LoVo (cell line): ENCODE measurements at places on chromosomes 6 and 20.

DNA sequence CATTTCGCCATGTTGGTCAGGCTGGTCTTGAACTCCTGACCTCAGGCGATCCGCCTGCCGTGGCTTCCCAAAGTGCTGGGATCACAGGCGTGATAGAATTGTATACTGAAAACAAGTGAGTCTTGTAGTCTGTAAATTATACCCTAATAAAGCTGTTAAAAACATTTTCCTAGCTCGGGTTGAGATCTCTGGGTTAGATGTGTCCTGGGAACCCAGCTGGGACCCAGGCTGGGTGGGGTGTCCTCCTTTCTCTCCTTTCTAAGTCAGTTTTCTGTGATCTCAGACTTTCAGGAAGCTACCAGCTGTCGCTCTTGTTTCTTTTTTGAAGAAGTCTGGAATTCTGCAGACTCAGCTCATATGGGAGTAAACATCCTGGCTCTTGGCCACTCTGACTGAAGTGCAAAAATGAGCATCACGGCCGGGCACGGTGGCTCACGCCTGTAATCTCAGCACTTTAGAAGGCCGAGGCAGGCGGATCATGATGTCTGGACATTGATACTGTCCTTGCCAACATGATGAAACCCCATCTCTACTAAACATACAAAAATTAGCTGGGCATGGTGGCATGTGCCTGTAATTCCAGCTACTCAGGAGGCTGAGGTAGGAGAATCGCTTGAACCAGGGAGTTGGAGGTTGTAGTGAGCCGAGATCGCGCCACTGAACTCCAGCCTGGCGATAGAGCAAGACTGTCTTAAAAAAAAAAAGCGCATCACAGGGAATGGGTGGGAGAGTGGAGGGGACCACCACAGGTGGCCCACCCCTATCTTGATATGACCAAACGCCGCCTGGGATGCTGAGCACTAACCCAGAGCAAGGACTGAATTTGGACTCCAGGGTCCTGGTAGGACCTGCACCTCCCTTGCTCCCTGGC is 9.9 kb upstream of the PCIF1 start:
- no peak for DNase-seq

DNA sequence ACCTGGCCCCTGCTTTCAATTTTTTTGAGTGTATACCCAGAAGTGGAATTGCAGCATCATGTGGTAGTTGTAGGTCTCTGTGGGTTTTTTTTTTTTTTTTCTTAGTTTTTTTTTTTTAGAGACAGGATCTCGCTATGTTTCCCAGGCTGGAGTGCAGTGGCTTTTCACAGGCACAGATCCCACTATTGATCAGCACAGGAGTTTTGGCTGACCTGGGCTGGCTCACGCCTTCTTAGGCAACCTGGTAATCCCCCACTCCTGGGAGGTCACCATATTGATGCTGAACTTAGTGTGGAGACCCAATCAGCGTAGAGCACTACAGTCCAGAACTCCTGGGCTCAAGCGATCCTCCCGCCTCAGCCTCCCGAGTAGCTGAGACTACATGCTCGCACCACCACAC is 25.9 kb downstream of the MTO1 start:
- no peak for DNase-seq

GRCh38 chr6:126957721-126958120 is 160.8 kb upstream of the RSPO3 start:
- DNase-seq = no peak

DNA sequence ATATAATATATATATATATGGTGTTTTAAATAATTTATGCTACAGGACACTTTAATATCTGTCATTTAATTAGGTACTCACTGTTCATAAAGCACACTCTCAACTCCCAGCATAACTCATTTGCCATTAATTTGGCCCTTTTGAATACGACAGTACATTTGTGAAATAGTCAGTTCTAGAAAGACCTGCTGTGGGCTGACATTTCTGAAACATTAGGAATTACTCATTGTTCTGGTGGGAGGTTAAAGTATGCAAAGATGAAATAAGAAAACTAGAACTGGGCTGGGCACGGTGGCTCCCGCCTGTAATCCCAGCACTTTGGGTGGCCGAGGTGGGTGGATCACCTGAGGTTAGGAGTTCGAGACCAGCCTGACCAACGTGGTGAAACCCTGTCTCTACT is 497.5 kb downstream of the UTRN start:
- DNase-seq = no peak

GRCh38 chr6:159075506-159076228 is 30.9 kb upstream of the TAGAP start:
- no peak for DNase-seq

GRCh38 chr6:169263836-169264608 is 10.4 kb upstream of the THBS2 start:
- DNase-seq = no peak

DNA sequence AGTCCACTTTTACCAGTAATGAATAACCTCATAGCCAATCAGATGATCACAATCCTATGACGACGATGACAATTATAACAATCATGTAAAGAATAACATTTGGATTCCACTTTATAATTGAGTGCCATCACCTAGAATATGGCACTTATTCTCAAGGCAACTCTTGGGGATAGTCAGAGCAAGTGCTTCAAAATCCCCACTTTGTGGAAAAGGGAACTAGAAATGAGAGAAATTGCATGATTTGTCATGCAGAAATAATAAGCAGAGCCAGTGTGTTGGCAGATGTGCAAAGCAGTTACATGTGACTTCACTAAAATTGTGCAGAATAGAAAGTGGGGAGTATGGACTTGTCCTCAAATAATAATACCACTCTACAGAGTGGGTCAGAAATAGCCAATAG is 41.3 kb downstream of the FRK start:
- no peak for DNase-seq

- no peak for DNase-seq
Observed at GRCh38 chr6:157785636-157786035, 37.4 kb upstream of the SNX9 start.

GRCh38 chr6:125445054-125445453 is 143.3 kb upstream of the HDDC2 start:
- no peak for DNase-seq

DNA sequence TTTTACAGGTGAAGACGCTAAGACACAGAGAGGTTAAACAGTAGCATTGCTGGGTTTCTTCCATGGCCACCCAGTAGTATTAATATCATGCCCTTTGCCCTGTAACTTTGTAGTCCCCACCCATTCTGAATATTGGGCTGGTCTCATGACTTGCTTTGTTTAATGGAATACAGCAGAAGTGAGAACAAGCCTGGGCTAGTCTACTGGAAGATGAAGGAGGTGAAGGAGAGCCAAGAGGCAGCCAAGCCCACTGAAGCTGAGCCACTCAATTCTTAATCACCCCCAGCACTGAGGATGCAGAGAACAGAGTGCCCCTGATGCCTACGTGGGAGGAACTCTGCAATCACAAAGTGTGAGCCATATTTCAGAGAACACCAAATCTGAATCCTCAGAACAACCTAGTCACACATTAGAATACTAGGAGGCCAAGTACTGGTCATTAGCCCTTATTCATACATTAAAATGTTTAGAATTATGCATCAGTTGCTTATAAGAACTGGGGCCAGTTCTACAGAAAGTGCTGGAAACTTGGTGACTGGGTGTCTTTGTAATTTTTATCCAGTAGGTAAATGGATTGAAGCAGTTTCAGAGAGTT is 270.1 kb upstream of the PRND start:
- peak; percentile 49 for DNase-seq

DNA sequence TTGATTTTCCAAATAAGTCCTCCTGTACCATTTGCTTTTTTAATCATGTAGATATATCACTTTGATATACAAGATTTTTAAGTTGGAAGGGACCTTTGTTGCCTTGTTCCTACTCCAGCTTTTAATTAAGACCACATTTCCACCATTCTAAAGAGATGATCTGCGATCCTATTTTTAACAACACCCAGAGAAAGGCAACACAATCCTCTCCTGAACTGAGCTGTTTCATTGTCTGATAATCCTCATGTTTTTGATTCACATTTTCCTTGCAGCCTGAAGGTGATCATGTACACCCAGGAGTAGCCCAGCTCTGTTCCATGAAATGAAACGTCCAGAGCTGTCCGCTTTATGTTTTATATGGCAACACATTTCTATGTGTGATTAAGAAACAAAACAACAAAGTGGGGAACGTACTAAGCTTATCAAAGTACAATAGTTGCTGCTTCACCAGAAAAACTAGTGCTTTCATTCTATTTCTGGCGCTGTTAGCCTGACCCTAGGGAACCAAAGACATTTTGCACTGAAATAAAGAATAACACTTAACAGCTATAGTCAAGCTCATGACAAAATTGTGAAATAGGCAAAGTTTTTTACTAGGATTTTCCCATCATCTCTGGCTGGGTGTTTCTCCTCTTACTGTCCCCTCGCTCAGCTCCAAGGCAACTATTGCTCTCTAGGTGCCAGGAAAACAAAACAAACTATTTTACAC is 22.6 kb upstream of the TRAF3IP2 start:
- DNase-seq = no peak

GRCh38 chr6:108845145-108845544 is 3.1 kb upstream of the ARMC2 start:
- DNase-seq = no peak

GRCh38 chr6:149329529-149329928 is 12.0 kb downstream of the TAB2 start:
- no peak for DNase-seq

DNA sequence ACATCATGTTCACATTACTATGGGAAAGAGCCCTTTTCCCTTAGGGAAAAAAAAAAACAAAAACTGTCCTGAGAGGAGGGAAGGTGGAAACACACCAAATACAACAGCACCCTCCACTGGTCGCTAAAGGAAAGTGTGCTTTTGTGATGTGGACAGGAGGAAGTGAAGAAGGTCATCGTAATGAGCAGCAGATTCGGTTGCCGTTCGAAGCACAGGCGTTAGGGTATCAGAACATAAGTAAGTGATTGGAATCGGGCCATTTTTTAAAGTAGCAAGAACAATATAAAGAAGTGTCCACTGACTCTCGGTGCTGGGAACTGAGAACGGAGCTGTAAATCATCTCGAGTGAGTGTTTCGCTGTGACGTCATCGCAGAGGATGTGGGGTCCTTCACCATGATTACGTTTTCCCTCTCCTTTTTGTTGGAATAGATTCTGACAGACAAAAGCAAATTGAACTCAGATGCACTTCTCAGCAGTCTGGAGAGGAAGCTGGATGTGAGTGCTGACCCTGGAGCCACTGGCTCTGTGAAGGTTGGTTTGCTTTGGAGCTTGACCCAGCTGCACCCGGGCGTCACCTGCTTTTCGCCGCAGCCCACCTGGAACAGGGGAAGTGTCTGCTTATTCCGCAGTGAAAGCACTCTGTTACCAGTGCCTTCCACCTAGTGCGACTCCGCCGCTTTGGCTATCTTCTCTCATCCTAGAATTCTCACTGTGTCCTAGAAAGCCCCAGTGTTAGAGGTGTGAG is 203.6 kb upstream of the GMDS start:
- peak; percentile 74 for DNase-seq

DNA sequence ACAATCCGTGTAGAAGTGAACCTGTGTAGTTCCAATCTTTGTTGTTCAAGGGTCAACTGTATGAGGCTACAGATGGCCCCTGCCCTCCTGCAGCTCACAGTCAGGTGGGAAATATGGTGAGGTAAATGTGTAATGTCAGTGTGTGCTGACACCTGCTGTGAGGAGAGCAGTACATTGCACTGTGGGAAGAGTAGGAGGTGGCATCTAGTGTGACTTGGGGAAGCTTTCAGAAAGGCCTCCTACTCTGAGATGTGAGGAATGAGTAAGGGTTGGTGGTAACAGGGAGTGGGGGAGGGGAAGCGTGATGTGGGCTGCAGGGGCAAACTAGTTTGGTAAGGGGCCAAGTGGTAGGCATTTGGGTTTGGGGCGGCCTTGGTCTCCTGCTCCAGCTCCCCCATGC is 188.8 kb downstream of the FARS2 start:
- DNase-seq = no peak

GRCh38 chr6:49325891-49326290 is 137.2 kb downstream of the MMUT start:
- DNase-seq = no peak

DNA sequence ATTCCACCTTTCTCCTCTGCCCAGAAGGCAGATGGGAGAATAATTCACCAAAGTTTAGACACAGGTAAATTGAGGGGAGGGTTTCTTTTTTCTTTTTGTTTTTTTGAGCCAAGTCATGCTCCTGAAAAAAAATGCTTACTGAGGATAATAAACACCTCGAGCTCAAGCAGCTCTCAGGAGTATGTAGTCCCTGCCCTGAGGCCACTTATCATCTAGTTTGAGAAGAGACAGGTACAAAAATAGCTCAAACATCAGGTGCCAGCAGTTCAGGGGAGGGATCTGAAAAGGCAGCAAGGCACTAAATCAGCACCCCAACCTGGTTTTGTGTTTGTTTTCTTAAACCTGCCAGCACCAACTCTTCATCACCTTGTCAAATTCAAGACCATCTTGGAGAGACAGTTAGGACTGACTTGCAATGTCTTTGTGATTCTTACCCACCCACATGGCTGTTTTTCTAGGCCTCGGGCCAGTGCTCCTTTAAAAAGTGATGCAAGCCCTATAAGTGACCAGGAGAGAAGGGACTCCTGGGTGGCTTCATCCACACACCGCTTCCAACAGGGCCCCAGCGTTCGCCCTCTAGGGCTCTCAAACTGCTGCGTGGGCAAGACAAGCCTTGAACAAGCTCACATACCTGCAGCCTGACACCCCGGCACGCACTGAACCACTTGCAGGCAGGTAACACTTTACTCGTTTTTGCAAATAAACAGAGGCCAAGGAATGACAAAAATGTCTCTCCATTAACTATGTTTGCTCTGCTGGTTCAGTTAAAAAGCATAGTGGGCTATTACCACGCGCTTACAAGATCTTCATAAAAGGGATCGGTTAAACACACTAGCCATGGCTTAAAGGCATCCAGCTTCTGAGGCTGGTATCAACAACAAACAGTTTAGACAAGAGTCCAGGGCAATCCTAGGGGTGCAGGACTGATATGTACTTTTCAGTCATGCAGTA is 13.9 kb downstream of the JAG1 start:
- DNase-seq = no peak

DNA sequence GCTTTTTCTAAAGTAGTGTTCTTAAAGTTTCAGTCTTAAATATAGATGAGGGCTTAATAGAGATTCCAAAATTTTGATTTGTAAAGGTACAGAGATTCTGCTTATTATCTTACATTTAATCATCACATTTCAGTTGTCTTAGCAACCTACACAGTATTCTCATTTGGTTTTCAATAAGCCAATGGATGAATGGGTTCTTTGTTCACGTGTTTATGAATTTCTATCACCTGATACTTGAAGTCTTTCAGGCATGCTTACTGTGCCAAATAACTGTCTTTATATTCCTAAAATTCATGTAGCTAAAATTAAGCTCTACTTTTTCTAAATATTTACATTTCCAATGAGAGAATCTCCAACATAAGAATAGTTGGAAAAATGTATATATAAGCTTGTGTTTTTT is 152.7 kb downstream of the EYA4 start:
- DNase-seq = no peak

DNA sequence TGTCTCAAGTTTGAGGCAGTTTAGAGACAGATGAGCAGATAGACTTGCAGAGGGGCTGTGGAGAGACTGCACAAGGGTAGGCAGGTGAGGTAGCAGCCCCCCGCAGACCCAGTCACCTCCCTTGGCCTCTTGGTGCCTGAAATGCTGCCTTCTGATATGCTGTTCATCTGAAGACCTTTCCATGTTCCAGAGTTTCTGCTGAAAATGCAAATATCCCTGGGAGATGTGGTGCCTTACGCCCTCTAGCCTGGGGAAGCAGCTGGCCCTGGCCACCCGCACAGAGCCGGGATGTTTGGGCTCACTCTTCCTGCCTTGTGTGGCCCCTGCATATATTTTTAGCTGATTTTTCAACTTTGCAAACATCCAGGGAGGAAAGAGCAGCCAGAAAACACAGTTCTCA is 51.4 kb downstream of the TMEM242 start:
- DNase-seq = no peak

GRCh38 chr6:32983964-32984621 is 15.7 kb downstream of the BRD2 start:
- no peak for DNase-seq
